ENCODE measurements at places on chromosomes 4 and X.
A peak's percentile ranks its signal among the peaks of the same experiment; 100 is the strongest.

DNA sequence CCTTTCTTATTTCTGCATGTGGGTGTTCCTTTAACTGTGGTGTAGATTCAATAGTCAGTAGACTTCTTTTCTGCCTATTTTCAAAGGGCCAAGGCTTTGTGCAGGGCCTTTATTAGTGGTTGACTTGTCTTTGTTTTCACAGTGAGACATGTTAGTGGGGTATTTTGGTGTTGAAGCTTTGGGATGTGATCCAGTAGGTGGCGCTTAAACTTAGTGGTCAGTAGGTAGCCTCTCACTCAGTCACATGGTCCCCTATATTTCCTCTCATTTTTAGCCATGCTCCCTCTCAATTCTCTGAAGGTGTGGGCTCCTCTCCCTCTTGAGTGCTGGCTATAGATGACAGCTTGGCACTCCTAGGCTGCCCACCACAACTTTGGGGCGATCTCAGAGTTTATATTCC, 23.4 kb upstream of the SLC10A7 start:
- no peak overlapping the region for H3K27ac ChIP-seq
- no peak overlapping the region for H3K4me3 ChIP-seq
- no peak for DNase-seq
- peaks cover 4% of the 10 kb centered on the region for H3K36me3 ChIP-seq

- H3K36me3 ChIP-seq, result no peaks in the 10 kb centered on the region
- DNase-seq, result no peak
- H3K27me3 ChIP-seq, result no peaks in the 10 kb centered on the region
- H3K27ac ChIP-seq, result no peak overlapping the region
Measured at GRCh38 chrX:39499996-39500395, 597.8 kb downstream of the BCOR start.

- H3K4me1 ChIP-seq, result peaks cover 43% of the 10 kb centered on the region
- H3K27ac ChIP-seq, result peak overlapping the region; percentile 97
- no peak for DNase-seq
- no peaks in the 10 kb centered on the region for H3K36me3 ChIP-seq
- H3K27me3 ChIP-seq, result peaks cover 20% of the 10 kb centered on the region
- H3K4me3 ChIP-seq, result peak overlapping the region; percentile 94
Measured at GRCh38 chrX:40736170-40736505, 796 bp upstream of the MED14 start.

- H3K27ac ChIP-seq, result no peak overlapping the region
- H3K4me1 ChIP-seq, result no peaks in the 10 kb centered on the region
- DNase-seq, result no peak
Measured at GRCh38 chr4:121519236-121519838, 138.5 kb upstream of the QRFPR start.

DNA sequence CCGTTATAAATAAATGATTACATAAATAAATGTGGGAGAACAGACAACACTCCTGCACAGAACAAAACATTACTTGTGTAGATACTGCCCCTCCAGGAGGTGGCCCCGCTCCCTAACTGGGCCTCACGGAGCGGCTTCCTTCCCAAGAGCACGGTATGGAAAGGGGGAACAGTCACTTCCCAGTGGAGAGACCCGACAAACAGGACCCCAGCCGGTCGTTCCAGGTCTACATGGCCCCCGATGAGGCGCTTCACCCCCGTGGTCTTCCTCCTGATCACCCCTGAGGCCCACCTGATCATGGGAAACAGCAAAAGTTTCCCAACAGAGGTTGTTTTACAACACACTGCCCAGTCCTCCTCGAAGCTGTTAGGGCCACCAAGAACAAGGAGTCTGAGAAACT, 6.6 kb upstream of the SLC6A8 start:
- no peak for DNase-seq
- H3K36me3 ChIP-seq, result no peaks in the 10 kb centered on the region
- H3K27me3 ChIP-seq, result no peaks in the 10 kb centered on the region
- no peak overlapping the region for H3K27ac ChIP-seq
- no peak overlapping the region for H3K4me3 ChIP-seq
- H3K4me1 ChIP-seq, result no peaks in the 10 kb centered on the region

GRCh38 chr4:71441186-71442169, 102.7 kb downstream of the SLC4A4 start:
- H3K27me3 ChIP-seq, result no peaks in the 10 kb centered on the region
- no peak overlapping the region for H3K4me3 ChIP-seq
- peaks cover 6% of the 10 kb centered on the region for H3K36me3 ChIP-seq
- no peaks in the 10 kb centered on the region for H3K4me1 ChIP-seq
